Hematopoietic multipotent progenitor cell treated with erythropoietin and hydrocortisone succinate and interleukin-3 and kit ligand, for 15 days (in vitro differentiated cells): ENCODE measurements at places on chromosomes 5 and 9.

DNA sequence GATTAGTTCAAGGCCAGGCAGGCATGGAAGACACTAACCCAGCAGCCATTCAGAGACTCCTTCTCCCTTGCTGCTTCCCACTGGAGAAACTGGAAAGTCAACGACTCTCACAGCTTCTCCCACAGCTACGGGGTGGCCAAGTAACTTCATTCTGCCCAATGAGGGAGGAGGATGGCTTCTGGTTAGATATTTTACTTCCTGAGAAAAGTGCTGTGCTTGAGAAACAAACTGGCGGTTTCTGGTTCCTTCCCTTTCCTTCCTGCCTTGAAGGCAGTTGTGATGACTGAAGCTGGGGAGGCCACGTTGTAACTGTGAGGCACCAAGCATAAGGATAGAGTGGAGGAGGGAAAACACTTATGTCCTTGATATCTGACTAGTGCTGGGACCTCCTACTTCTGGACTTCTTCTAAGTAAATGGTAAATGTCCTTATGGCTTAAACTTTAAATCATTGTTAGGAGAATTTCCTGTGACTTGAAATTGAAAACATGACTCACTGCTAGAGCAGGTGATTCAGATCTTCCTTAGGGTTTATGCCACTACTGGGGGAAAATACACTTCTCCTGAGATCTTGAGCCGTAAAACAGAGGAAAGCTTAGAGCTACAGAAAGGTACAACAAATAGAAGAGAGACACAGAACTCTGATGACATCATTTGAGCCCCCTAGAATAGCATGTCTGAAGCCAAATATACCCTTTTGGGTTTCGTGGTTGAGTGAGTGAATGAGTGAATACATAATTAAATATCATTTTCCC, 3.1 kb upstream of the GNPDA1 start:
- no peak for DNase-seq

DNA sequence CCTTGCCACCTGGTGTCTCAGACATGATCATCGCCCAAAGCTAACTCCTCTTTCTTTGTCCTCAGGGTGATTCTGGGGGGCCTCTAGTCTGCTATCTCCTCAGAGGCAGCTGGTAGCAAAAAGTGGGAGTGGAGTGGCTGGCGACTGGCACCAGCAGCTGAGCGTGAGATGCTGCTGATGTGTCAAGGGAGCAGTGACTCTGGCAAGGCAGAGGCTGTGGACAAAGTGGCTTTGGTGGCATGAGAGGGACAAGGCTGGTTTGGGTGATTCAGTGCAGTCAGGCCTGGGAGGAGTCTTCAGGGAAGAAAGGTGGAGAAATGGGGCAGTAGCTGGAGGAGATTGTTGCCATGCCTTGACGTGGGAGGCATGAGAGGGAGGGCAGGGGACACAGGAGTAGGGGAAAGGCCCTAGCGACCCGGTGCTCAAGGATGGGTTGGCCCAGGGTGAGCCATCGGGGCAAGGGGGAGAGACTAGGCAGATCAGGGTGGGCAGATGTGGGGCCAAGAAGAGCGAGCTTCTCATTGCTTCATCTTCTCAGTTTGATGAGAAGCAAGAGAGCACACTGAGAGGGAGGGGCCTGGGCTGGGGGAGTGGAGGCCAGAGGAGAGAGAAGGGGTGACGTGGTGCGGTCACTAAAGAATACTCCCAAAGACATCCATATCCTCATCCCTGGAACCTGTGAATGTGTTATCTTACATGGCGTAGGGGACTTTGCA, 64.2 kb upstream of the SPTLC1 start:
- no peak for DNase-seq

DNA sequence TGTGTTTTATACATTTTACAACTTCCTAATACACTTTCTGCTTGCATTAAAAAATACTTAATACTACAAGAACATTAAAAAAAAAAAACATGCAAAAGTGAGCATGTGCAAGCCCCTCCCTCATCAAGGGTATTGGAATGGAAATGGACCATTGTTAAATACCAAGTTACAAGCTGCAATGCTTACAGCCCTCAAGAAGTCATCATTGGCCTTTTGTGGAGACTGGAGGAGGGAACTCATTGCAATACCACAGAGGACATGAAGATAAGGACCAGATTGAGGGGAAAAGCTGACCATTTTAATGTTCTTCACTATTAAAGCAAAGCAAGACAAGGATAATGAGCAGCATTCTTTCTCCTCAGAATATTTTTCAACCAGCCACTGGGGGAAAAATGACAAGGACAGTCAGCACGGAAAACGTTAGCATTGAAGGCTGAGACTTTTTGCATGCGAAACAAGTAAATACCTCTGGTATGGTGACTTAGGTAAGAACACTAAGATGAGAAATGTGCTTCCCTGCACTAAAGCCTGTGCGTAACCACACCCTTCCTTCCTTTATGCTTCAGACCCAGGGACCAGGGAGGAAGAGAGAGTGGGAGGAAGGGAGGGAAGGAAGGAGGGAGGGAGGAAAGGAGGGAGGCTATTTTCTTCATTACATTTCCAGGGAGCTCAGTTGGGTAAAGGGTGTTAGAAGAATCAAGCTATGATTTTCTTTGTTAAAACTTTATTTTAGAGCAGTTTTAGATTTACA, 141.1 kb upstream of the RAPGEF1 start:
- DNase-seq, result no peak

GRCh38 chr5:143118222-143118621, 285.3 kb downstream of the NR3C1 start:
- DNase-seq, result no peak

DNA sequence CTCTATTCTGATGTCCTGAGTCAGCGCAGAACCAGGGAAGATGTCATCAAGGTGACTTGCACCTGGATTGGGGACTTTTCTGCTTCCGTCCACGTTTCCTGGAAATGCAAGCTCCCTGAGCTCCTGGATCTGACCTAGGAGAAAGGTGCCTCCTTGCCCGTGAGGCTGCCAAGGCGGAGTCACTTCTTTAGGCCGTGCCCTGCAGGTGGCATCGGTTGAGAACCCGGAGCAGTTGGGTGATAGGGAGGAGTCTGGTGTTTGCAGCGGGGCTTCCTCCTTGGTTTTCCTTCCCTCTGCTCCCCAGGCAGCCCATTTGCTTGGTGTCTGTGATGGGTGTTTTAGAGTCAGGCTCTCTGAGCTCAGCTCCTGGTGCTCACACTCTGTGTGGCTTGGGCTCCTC, 15.2 kb downstream of the NANS start:
- no peak for DNase-seq

DNA sequence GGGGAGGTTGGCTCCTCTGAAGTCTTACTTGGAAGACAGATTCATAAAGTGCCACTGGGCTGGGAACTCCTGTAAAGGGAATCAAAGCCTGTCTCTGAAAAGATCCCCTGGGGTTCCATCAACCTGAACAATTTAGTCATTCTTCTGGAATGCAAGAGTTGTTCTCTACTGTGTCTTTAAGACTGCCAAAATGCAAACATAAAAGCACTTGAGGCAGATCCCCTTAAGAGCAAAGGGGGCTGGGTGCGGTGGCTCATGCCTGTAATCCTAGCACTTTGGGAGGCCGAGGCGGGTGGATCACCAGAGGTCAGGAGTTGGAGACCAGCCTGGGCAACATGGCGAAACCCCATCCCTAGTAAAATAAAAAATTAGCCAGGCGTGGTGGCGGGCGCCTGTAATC, 16.7 kb downstream of the CDKN2AIPNL start:
- DNase-seq, result no peak

DNA sequence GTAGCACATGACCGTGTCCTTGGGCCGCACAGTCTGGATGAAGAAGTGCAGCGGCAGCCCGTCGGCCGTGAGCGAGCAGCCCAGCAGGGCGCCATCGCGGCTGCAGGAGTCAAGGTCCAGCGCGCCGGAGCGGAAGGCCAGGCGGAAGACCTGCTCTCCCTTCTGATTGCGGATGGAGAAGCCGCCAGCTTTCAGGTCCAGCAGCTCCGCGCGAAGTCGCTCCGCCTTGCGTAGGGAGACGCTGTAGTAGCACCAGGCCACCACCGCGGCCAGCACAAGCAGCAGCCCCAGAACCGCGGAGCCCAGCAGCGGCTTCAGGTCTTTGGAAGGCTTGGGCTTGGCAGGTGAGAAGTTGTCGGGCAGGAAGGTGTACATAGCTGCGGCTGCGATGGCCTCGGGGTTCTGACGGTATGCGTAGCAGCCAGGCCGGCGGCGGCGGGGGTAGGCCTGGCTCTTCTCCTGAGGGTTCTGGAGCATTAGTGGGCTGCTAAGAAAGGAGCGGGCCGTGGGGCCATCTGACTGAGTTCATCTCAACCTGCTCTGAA, 4.2 kb downstream of the MYORG start:
- DNase-seq, result no peak

- no peak for DNase-seq
Observed at GRCh38 chr9:84970432-84970831, 300.9 kb downstream of the NTRK2 start.

GRCh38 chr9:129175825-129176633, 2.0 kb downstream of the IER5L start:
- no peak for DNase-seq

- no peak for DNase-seq
Observed at GRCh38 chr5:172850454-172850797, 16.4 kb downstream of the ERGIC1 start.

DNA sequence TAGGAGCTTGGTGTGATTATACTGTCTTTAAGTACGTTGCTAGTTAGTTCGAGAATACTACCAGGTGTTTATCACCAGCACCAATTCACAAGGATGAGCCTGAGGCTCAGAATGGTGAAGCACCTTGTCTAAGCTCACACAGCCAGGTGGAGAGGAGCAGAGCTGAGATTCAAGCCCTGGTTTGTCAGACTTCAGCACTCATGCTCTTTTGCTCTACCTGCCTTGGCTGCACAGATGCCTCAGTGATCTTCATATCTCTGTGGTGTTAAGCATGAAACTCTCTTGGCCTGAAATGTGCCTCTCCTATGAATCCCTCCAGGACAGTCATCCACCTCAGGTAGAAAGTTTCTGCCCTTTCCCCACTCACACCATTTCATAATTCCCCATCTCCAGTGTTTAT, 12.2 kb downstream of the CAMK4 start:
- no peak for DNase-seq

DNA sequence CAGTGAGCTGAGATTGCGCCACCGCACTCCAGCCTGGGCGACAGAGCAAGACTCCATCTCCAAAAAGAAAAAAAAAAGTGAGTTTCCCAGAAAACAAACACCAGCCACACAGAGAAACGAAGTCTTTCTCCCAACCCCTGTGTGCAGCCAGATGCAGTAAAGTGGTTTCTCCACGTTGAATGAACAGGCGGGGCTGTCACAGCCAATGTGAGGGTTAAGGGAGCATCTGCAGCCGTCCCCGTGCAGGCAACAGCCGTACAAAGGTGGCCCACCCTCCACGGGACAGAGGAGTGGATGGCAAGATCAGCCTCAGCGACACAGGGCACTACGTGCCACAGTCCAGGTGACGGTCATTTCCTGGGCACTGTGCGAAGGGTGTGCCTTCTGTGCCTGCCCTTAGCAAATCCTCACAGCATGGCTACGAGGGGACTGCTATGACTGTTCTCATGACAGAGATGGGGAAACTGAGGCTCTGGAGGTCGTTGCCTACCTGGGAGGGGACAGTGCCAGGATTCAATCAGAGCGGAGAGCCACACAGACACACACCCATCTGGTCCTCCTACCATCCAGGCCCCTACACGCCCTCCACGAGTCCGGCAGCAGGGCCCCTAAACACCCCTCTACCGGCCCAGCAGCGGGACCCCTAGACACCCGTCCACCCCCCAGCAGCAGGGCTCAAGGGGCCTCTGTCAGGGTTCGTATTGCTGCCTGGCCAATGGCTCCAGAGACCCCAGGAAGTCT, 2.3 kb downstream of the VAV2 start:
- no peak for DNase-seq

- DNase-seq, result no peak
Observed at GRCh38 chr9:123807251-123807650, 122.7 kb downstream of the DENND1A start.

- DNase-seq, result no peak
Observed at GRCh38 chr9:107922260-107922659, 432.7 kb upstream of the KLF4 start.

DNA sequence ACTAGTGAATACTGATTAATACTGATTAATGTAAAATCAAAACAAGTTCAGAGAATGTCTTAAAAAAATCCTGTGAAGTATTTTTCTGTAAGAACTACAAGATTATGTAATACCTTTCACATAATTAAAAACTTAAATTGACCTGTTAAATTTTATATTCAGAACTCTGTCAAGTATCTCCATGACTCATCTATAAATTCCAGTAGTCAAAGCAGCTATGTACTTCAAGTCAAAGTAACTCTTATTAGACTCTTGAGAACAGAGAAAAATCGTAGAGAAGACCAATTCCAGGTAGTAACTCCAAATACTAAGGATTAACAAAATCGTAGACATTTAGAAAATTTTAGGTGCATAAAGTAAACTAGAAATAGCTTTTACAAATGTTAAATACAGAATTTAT, 77.1 kb downstream of the HOMER1 start:
- DNase-seq, result no peak

- no peak for DNase-seq
Observed at GRCh38 chr5:98656796-98657195, 116.7 kb upstream of the RGMB start.

DNA sequence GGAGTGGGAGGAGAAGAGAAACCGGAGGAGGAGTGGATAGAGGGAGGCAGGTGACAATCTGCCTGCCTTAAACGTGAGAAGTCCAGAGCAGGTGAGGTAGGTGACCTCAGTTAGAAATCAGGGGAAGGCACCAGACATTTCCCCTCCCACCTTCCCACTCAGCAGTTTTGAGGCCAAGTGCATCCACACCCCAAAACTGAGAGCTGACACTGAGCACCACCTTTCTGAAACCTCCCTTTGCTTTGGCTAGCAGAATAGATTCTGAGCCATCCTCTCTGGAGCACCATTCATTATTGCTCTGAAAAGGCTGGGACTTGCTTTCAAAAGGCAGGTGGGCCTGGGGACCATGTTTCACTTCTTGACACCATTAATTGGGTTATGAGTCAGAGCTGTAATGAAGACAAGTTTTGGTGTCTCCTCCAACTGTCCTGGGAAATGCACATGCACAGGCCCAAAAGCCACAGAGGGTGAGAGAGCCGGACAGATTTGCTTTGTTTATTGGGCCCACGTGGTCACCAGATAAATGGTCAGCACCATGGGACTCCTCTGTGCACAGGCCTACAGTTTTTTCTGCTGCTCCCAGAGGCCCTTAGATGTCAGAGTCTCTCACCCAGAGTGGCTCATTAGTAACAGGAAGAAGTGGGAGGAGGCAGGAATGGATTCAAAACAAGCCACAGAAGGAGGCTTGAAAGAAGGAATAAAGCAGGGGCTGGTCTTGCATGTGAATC, 314.7 kb downstream of the TLE1 start:
- no peak for DNase-seq
